ENCODE measurements at places on chromosomes 1 and 21.

GRCh38 chr1:31564606-31564989 is 11.7 kb upstream of the TINAGL1 start:
- no peak for DNase-seq

GRCh38 chr1:58839846-58840835 is 56.3 kb upstream of the JUN start:
- DNase-seq = no peak

- DNase-seq = no peak
Measured at GRCh38 chr1:158700552-158700951, at the start of gene OR6K2. OR6K2 (minus strand) TSS chr1:158700652; CDS start chr1:158700652, 0 bp downstream.

GRCh38 chr1:31376375-31377134 is 3.7 kb upstream of the FABP3 start:
- DNase-seq = peak; percentile 89

GRCh38 chr1:17635811-17636210 is 96.3 kb downstream of the ARHGEF10L start:
- DNase-seq = no peak

GRCh38 chr1:244272471-244273261 is 179.0 kb downstream of the ADSS2 start:
- DNase-seq = peak; percentile 88

DNA sequence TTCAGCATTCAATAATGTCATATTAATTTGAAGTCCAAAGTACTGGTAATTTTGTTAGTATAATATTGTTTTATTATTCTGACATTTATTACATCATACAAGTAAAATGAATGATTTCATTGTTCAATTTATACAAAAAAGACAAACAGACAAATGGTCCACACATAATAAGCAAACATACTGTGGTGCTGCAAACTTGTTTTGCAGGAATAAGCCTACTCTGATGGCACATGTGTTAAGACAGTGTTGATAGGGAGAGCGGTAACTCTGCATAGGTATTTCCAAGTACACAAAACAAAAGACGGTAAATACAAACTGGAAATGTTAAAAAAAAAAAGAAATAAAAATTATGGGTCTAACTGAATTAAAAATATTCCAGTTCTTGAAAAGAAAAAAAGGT is 59.7 kb upstream of the DPYD start:
- no peak for DNase-seq

- no peak for DNase-seq
Measured at GRCh38 chr1:236035681-236036101, 29.2 kb downstream of the NID1 start.

GRCh38 chr1:154829062-154829461 is 41.0 kb downstream of the KCNN3 start:
- DNase-seq = no peak

DNA sequence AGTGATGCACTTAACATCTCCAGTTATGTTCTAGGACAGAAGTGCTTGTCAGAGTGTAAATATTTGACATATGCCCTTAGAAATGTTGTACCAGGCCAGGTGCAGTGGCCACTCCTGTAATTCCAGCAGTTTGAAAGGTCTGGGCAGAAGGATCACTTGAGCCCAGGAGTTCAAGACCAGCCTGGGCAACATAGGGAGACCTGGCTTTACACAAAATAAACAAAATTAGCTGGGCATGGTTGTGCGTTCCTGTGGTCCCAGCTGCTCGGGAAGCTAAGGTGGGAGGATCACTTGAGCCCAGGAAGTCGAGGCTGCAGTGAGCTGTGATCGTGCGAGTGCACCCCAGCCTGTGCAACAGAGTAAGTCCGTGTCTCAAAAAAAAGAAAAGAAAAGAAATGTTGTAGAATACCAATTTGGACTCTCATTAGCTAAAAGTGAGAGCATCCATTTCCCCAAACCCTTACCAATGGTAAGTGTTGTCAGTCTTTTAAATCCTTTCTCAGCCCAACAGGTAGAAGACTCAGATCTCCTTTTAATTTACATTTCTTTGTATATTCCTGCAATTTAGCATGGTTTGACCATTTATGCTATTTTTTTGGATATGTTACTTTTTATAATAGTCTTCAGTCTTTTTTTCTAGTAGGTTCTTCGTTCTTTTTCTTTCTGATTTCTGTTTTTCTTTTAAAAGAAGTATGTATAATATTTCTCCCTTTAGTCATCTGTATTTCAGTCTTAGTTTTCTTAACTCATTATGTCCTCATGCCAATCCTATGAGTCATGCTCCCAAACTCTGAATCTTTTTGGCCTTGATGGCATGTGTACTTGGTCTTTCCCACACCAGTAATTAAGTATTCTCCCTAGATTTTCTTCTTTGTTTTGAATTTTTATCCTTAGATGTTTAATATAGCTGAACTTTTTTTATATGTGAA is 74.4 kb downstream of the CAMTA1 start:
- peak; percentile 96 for DNase-seq

DNA sequence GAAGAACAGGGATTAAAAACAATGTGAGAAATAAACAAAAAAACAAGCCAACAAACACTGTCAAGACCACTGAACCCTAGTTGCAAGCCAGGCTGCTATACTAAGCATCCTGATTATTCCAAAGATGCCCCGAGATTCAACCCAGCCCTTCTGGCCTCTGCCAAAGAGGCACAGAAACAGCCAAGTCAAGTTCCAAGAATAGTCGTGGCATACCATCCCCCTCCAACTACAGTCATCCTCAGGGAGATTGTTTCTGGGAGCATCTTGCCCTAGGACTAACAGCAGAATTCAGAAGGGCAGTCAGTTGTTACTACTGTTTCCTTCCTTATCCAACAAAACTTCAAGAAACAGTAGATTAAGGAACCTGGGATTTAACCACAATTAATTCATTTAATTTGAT is 52.3 kb downstream of the ABL2 start:
- no peak for DNase-seq

GRCh38 chr21:43835050-43835449 is 30.0 kb upstream of the AGPAT3 start:
- DNase-seq = no peak

- no peak for DNase-seq
Measured at GRCh38 chr1:205310976-205311704, 10.4 kb downstream of the NUAK2 start.

DNA sequence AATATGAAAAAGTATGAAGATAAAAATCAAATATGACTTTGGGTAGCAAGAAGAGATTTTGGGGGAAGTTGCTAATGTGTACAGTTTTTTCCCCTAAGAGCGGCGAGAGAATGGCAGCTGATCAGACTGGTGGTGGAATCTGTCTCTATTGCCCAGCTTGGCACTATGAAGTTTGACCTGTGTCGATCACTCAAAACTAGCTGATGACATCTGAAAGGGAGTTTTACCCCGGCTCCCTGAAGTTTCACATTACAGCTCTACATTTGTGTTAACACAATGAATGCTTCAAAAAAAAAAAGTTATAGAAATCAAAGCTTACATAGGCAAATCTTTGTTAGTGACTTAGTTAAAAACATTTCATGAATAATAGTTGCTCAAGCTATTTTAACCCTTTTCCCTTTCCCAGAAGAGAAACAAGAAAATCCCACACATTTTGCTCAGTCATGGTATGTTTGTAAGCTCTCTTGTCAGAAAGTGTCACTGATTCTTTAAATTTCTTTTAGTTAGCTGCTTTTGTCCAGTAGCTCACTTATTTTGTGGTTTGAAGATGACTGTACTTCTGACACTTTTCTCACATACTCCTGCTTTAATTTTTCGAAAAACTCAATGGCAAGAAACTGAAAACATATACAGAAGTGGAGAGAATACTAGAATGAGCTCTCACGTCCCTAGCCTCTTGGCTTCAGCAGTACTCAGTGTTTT is 41.3 kb downstream of the DYRK1A start:
- DNase-seq = no peak

- no peak for DNase-seq
Measured at GRCh38 chr1:112548547-112548946, 39.8 kb downstream of the WNT2B start.

- DNase-seq = no peak
Measured at GRCh38 chr1:213617133-213617532, 370.6 kb upstream of the PROX1 start.

DNA sequence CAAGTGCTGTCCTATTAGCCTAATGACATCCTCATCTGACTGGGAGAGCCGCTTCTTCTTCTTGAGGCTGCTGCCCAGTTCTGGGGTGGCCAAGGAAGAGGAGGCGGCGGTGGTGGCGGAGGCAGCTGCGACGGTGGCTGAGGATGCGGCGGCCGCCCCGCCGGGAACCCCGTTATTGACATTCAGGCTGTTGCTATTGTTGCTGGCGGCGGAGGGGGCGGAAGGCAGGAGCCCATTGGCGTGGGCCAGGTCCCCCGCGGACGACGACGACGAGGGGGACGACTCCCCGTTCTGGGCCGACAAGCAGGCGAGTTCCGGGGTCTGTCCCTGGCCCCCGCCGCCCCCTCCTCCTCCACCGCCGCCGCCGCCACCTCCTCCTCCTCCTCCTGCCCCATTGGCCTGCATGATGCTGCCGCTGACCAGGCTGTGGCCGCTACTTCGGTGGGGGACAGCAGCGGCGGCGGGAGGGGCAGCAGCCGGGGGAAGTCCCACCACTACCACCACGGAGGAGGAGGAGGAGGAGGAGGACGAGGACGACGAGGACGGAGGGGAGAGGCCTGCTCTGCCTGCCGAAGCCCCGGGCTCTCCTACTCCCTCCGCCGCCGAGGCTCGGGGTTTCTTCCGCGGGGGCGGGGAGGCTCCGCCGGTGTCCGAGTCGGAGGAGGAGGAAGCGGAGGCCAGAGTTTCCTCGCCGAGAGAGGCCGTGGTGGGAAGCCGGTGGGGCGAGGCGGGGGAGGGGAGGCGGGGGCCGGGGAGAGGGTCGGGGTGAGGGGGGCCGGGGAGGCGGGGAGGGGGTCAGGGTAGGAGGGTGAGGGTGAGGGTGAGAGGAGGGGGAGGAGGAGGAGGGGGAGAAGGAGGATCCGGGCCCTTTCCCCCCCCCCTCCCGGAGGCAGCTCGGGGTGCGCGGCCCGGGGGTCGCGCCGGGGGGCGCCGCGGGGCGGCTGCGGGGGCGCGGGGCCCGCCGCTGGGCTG is 610 bp downstream of the WDR26 start:
- no peak for DNase-seq

DNA sequence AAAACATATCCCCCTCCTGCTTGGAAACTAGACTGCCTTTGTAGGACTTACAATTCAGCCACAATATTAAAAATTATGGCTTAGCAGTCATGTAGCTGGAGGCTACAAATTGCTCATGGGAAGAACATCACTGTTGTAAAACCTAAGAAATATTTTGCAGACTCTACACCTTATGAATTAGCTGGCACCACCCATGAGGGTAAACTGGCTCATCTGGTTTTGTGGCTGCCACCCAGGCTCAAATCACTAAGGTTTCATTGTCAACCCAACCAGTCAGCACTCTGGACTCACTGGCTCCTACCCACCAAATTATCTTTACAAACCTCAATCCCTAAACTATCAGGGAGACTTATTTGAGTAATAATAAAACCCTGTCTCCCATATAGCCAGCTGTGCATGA is 100.7 kb upstream of the OLFM3 start:
- DNase-seq = no peak

DNA sequence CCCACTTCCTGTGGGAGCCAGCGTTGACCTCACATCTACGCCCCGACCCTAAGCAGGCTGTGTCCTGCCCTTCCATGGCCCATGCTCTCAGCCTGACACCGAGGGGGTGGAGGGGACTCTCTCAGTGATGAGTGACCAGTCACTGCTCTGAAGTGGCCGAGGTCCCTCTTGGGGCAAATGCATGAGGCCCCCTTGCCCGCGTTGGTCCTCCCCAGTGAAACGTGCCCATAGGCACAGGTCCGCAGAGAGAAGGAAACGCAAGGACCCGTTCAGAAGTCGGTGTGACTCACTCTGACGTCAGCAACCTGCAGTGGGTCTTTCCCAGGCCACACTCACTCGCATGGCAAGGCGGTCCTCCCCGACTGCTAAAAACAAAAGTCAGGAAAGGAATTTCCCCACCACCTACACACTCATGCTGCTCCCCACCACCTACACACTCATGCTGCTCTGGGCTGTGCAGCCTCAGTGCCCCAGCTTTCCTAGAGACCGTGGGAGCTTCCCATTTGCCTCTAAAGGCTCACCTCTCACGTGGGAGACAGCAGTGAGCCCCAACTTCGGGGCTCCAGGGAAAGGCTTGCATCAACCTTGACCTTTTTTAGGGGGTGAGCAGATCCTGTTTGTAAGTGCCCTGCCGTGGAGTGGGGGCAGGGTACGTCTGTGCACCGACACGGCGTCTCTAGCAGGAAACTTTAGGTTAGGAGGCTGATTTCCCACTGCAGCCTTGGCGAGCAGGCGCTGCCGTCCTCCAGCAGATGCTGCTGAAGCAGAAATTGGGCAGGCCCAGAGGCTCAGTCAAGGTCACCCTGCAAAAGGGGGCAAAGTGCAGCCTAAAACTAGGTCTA is 11.4 kb downstream of the UBASH3A start:
- no peak for DNase-seq

DNA sequence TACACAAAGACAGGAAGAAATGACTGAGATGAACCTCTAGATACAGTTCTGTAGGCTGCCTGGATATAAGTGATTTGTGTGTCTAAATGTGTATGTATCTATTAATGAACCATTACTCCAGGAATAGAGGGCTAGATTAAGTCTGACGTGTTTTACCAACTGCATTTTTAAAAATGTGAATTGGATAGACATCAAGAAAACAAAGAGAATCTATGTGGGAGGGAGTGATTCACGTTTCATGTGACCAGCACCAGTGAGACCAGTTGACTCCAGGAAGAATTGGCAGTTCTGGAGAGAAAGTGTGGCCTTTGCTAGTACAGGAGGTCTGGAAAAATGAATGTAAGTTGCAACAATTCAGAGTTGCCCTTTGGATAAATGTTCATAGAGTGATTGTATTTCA is 53.4 kb upstream of the RGS21 start:
- peak; percentile 58 for DNase-seq

- DNase-seq = peak; percentile 34
Measured at GRCh38 chr1:53572065-53572814, 113.0 kb downstream of the DMRTB1 start.

DNA sequence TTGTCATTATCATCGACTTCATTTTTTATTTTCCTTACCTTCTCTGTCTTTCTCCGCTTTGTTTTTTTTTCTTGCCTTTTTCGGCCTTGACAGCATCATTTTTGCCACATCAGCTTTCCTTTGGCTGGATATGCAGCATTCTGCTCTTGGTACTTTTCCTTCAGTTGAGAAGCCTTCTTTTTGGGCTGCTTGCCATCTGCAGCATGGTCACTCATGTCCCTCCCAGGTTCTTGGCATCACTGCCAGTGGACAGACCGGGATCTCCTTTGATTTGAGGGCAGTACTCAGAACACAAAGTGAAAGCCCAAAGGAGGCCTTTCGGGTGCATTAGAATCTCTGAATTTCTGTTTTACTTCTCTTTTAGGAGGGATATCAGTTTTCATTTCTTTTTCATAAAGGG is 3.7 kb upstream of the PARP1 start:
- no peak for DNase-seq

GRCh38 chr1:167924102-167924501 is 10.2 kb upstream of the ADCY10 start:
- no peak for DNase-seq

All from AG04450 (cell line).